ENCODE measurements at places on chromosomes 6 and 20.

- DNase-seq = peak; percentile 4
Observed at GRCh38 chr6:128179876-128180438, 279.1 kb upstream of the THEMIS start.

GRCh38 chr6:106256201-106256968 lies 69.2 kb downstream of the ATG5 start:
- DNase-seq = no peak

DNA sequence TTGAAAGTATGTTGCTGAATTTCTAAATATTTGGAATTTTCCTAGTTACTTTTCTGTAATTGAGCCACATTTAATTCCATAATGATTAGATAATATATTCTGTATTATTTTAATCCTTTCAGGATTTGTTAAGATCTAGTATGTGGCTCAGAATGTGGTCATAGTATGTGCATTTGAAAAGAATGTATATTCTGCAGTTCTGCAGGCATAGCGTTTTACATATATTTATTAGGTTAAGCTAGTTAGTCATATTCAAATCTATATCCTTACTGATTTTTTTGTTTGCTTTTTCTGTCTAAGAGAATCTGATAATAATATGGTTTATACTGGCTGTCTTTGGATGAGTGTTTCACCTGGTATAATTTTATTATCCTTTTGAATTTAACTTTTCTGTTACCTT lies 33.2 kb downstream of the LIN28B start:
- no peak for DNase-seq

DNA sequence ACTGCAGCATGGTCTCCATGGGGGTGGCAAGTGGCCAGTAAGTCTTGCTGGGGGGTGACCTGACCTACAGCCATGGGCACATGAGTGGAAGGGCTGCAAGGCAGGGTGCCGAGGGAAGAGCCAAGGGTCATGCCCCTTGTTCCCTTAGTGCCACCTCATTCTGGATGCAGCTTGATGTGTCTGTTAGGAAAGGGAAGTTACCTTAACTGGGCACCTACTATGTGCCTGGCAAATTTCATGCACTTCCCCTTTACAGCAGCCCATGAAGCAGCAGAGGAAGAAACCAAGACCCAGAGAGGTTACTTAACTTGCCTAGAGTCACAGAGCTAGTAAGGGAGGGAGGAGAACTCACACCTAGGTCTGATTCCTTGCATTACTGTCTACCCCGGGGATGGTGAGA lies 174.0 kb downstream of the MRPL14 start:
- DNase-seq = no peak

DNA sequence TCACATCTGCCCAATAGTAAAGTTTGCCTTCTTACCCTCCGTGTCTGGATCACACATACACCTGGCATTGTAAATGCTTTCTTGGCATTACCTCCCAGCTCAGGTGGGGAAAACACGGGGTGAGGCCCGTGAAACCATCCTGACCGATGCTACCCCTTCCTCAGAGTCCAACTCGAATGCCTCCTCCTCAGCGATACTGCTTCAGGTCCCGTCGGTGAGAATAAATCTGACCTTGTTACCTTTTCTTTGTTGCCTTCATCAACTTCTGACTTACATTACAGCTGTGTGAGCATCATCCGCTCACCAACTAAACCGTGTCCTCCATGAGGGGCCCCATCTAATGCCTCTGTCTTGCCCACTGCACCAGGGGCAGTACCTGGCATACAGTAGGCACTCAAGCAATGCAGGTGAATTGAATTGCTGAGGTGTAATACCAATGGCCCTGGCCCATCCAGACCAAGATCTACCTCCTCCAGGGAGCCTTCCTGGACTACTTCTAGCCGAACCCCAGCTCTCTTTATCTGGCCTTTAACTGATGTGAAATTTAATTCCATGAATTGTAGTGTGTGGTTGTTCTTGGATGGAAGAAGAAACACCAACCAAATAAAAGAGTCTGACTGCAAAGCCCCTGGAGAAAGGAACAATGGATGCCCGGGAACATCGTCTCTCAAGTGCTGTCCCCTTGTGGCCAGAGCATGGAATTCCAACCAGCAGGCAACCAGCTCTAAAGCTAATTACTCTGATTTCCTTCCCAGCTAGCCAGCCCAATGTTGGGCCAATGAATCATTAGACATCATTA lies 141.5 kb downstream of the ANKRD60 start:
- peak; percentile 65 for DNase-seq

Measured in lung microvascular endothelial cell (primary cell).